ENCODE measurements at places on chromosomes 6 and 20.

DNA sequence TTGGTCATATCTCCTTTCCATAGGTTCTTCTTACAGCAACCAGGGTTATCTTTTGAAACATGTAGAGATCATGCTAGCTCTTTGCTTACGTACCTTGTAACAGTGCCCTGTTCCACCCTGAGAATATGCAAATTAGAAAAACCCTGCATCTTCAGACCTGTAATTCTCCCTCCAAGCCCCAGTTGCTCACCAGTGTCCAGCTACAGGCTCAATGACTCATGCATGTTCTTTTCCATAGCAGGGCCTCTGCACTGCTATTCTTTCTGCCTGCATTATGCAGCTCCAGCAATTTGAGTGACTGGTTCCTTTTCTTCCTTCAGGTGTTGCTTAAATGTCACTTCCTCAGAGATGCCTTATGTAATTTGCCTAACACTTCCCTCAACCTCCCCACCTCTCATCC is 636.2 kb downstream of the KHDRBS2 start:
- DNase-seq, result no peak

- DNase-seq, result no peak
These were observed 2.8 kb downstream of the CST2 start for GRCh38 chr20:23823621-23824324.

DNA sequence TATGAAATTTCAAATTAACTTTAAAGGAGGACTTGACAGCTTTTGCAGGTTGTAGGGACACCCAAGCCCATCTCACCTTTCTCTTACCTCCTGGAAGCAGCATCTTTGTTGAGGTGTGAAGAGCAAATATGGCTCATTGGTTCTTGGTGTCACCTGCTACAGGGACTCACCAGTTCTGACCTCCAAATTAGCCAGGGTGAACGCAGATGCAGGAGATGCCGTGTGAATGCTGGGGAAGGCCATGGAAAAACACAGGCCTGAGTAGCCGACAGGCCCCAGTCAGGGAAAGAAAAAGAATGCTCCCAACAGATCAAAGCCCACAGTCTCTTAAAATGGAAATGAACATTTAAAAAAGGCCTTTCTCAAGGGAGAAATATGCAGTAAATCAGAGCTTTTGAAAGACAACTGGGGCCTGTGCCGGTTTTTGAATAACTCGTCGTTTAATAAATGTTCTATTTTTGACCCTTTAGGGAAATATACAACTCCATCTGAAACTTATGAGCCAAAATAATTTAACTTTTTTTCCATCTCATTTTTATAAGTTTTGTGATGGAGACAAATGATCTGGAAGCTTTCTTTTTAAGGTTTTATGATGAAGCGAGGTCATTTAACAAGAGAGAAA is 167.5 kb downstream of the CD83 start:
- DNase-seq, result no peak

DNA sequence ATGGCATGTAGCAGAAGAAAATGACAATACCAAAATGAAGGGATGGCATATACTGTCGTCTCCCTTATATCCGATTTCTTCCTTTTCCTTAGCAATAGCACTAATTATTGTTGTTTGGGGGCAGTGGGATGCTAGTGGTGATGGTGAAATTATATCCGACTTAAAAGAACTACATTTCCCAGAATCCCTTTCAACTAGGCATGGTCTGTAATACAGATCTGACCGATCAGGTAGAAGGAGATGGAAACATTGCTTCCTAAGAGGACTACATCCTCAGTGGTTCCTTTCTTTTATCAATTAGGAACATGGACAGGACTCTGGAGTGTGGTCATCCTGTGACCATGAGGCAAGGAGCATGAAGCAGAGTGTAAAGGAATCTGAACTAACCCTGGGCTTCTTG is 532.6 kb downstream of the CBLN4 start:
- DNase-seq, result peak; percentile 33

- DNase-seq, result no peak
These were observed 216.5 kb downstream of the ARID1B start for GRCh38 chr6:156993713-156994112.

- DNase-seq, result no peak
These were observed 478.1 kb downstream of the PREX1 start for GRCh38 chr20:48349656-48350055.

GRCh38 chr20:63442100-63442493 is 30.4 kb downstream of the KCNQ2 start:
- DNase-seq, result peak; percentile 78

DNA sequence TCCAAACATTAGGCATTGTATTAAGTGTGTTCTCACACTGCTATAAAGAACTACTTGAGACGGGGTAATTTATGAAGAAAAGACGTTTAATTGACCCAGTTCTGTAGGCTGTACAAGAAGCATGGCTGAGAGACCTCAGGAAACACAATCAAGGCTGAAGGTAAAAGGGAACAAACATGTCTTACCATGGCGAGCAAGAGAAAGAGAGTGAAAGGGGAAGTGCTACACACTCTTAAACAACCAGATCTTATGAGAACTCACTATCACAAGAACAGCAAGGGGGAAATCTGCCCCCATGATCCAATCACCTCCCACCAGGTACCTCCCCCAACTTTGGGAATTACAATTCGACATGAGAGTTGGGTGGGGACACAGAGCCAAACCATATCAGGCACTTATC is 86.6 kb upstream of the TOP1 start:
- no peak for DNase-seq

DNA sequence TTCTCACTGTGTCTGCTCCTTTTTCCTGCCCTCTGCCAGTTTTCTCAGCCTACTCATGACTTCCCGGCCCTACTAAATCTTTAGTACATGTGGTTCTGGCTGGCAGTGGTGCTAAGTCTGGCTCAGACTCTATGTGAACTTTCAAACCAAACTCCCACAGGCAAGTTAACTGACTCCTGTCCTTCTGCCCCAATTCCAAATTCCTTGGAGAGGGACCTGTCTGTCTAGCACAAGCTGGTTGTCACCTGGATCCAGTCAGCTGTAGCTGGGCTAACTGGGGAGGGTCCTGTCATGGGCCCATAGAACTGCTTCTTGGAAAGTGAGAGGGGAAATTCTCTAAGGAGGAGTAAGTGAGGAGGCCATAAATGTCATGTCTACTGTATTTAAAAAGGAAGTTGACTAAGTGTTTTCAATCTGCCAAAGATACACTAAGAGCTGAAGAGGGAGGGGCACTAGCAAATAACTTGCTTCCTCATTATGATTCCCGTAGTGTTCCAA is 240.1 kb downstream of the KCNQ5 start:
- DNase-seq, result no peak

DNA sequence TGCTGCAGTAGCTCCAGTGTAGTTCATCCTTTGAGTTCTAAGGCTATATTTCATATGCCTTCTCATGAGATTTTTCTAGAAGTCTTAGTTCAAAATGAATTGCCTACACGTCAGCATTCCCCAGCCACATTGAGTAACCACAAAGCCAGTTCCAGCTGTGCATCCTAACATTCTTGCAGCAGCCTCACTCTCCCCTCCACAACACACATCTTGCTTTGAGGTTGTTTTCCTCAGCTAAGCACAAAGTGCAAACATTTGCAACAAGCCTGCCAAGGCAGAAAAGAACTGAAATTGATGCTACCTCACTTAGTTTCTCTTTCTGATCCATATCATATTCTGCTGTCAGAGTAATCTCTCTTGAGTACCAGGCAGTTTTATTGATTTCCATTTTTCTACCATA is 160.7 kb upstream of the KCNQ5 start:
- no peak for DNase-seq

GRCh38 chr20:22563062-22563965 is 21.1 kb downstream of the FOXA2 start:
- no peak for DNase-seq

GRCh38 chr20:39112178-39112743 is 150.1 kb downstream of the DHX35 start:
- DNase-seq, result peak; percentile 78

DNA sequence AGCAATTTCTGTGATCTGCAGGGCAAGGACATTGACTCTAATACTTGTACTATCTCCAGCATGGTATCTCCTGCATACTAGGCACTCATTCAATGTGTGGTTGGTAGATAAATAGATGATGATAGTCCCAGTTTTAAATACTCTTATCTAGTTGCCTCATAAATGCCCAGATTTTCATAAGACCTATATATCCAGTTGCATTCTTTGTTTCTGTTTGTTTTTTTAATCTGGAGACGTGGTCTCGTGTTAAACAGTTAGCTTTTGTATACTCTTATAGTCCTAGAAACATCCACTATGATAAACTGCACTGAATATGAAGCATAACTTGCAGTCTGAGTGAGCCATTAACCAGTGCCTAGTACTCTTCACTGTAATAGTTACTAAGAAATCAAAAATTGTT is 35.5 kb upstream of the SUMO4 start:
- no peak for DNase-seq

DNA sequence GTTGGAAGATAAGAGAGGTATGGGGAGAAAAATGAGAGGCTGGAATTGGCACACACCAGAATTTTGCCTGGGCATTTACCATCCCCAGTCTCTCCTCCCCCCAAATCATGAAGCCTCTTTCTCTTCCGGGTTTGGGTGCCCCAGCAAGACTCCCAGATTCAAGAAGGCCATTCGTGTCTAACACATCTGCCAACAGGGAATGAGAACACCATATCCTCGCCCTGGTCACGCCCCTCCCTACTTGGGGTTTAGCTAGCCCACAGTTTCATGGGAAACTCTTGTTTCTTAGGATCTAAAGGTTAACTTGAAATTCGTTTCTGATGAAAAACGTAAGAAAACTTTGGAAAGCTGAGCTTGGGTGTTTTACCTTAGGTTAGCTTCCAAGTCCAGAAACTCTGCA is 105.5 kb upstream of the TMEM170B start:
- DNase-seq, result no peak

DNA sequence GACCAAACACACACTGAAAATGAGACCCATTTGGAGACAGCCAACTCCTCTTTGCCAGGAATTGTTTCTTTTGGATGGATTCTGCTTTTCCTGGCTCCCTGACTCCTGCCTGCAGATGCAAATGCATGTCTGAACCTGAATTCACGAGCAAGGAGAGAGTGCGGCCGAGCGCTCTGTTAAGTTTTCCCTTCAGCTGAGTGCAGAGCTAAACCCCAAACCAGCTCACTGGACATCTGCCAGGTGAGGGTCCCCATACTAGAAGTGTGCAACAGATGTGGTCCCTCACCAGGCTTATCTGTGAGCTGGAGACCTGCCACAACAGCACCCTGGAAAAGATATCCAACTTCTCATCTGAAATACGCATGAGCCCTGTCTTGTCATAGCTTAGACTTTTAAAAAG is 59.0 kb downstream of the CD164 start:
- DNase-seq, result no peak

- no peak for DNase-seq
These were observed 24.6 kb upstream of the PPP1R14C start for GRCh38 chr6:150118203-150118602.

DNA sequence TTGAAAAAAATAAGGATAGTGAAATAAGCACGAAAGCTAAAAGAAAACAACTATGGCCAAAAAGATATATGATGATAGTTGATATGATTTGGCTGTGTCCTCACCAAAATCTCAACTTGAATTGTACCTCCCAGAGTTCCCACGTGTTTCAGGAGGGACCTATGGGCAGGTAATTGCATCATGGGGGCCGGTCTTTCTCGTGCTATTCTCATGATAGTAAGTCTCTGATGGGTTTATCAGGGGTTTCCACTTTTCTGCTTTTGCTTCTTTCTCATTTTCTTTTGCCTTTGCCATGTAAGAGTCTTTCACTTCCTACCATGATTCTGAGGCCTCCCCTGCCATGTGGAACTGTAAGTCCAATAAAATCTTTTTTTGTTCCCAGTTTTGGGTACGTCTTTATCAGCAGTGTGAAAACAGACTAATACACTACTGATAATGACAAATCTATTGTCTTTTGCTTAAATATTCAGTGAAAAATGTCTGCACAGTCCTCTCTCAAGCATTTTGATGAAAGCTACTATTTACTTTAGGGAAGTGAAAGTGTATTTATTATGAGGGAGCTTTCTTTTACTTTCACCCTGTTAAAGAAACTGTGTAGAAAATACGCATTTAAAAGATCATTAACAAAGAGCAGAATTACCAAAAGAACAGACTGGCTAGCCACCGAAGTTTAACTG is 389.1 kb downstream of the HTR1B start:
- no peak for DNase-seq

DNA sequence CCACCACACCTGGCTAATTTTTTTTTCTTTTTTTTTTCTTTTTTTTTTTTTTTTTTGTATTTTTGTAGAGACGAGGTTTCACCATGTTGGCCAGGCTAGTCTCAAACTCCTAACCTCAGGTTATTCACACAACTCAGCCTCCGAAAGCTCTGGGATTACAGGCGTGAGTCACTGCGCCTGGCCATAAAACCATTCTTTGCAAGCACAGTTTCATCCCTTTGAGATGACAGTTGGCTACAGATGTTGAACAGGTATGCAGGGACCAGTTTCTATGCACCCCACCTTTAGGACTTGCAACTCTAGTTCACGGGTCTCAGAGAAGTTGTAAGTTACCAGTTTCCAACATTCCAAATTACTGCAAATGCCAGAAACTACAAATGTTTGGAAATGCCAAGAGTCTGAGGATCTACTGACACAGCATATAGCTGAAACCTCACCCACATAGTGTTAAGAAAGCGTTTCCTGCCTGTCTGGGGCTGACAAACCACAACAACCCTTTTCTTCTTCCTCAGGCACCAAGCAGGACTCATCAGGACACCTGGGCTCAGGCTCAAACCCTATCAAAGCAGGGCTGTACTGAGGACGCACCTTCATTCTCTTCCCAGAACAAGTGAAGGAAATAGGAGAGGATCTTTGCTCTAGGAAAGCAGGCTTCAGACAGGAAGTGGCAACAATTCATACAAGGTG is 22.9 kb downstream of the ARHGAP18 start:
- DNase-seq, result no peak

DNA sequence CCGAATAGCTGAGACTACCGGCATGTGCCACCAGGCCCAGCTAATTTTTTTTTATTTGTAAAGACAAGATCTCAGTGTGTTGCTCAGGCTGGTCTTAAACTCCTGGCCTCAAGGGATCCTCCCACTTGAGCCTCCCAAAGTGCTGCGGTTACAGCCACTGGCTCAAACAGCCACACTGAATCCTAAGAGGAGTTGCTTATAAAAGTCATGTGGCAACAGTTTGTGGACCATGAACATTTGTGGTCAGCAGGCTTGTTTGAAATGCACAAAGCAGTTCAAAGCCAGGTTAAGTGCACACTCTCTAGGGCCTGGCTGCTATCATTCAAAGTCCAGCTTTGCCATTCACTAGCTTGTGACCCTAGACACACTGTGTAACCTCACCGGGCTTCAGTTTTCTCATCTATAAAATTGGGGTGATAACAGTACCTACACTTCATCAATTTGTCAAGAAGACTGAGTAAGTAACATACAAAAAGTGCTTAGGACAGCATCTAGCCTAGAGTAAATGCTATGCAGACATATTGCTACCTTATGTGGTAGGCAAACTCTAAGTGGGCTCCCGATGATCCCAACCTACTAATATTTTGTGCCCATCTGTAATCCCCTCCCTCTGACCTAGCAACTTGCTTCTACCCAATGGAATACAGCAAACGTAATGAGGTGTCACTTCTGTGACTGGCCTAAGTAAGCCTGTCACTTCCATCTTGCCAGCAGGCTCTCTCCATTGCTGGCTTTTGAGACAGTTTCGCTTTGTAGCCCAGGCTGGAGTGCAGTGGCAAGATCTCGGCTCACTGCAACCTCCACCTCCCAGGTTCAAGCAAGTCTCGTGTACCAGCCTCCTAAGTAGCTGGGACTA is 122.9 kb downstream of the ZMYND8 start:
- DNase-seq, result no peak

Measured in HT-29 (cell line).